ENCODE measurements at places on chromosomes 7 and 10.

DNA sequence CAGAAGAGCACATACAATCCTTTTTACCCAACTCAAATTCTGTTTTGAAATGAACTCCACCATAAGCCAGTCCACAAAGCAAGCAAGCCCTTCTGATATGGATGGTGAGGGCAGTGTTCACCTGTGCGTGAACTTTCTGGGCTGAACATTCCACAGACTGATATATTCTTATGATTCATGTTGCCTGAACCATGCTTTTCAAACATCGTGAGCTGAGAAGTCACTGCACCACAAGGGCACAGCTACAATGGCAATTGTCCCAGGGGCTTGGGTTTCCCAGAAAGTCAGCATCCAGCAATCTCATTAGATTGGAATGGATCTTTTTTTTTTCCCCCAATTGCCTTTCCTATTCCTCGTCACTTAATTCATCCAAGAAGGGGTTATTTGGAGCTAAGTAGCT lies 86.9 kb upstream of the ZNF438 start:
- DNase-seq: no peak

GRCh38 chr7:5302577-5302976 lies 19.8 kb downstream of the SLC29A4 start:
- DNase-seq: no peak

DNA sequence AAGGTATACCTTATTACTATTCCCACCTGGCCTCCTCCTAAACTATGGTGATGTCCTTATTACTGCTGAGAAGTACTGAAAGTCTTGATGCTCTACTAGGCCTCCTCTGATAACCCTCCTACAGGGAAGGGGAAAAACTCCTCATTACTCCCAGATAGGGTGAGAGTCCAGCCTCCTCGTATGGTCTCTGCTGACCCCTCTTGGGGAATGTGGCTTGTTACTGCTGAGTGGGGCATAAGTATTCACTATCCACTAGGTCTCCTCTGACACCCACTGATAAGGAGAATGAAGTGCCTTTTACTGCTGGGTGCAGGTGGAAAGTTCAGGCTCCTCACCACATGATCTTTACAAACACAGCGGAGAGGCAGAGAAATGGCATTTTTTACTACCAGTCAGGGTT lies 222.9 kb downstream of the CHRM2 start:
- DNase-seq: no peak

DNA sequence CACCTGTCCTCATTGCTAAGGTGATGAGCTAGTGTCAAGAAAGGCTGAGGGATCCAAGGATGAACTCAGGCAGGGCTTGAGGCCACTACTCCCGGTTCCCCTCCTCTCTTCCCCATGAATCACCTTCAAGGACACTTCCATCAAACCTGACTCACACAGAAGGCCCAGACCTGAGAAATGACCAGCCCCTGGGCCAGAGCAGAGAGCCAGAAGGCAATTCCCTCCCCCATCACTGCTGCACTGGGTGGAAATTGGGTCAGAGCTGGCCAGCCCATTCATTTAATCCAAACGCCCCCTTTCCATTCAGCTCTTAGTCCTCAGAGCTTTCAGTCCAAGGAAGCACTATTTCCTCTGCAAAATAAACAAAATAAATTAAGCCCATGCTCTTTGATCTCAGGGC lies 182.0 kb downstream of the KCNMA1 start:
- no peak for DNase-seq
